ENCODE measurements at places on chromosomes 3 and 15.

- DNase-seq, result no peak
These were observed 606.7 kb upstream of the MDFIC2 start for GRCh38 chr3:70919091-70919490.

DNA sequence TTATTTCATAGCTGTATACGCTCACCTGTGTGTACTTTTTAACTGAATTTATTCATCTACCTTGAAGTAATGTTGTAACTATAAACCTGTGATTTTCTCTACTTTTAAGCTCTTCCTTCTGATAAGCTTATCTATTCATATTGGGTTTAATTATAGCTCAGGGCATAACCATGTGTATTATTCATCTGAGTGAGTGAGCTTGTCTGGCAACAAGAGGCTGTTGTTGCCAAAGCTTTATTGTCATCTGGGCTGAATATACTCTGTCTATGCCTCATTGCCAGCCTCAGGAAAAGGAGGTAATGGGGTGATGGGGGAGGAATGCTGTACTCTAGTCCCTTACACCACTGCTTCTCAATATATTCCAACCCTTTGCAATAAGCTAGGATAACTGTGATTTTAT, 292.4 kb downstream of the UBE2E2 start:
- no peak for DNase-seq

- peak; percentile 83 for DNase-seq
These were observed 578 bp downstream of the LACTB start for GRCh38 chr15:63122002-63122875.

DNA sequence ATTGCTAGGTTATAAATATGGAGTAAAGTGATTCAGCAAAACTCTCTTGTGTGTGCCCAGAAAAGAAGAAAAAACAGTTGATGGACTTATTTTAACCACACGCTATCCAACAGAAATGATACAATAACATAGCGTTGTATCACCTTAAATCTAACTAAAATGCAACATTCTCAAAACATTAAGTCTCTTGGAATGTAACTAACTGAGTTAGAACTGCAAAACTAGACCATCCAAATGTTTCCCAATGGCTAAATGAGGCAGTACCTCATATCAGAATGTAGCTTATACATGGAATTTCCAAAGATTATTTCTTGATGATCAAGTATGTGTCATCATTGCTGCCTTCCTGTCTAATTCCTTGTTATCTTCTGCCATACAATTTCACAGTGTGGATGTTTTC, 187.9 kb downstream of the CNTN3 start:
- no peak for DNase-seq

DNA sequence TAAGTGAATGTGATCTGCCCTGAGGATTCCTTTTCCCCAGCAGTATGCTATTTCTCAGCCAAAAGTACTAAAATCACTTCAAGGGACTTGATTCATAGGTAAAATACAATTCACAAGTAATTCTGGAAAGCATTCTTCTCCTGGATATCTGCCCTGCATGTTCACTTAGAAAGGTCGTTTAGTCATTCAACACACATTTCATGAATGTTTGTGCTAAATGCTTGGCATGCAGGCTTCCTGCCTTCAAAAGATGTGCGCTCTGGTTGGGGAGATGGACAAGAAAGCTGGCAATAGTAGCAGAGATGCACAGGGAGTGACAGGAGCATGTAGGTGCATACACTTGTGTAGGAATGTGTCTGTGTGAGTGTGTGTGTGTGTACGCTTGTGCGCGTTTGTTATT, 360.7 kb downstream of the PTPRG start:
- no peak for DNase-seq

- no peak for DNase-seq
These were observed 46.4 kb upstream of the CAPN7 start for GRCh38 chr3:15159501-15160136.

DNA sequence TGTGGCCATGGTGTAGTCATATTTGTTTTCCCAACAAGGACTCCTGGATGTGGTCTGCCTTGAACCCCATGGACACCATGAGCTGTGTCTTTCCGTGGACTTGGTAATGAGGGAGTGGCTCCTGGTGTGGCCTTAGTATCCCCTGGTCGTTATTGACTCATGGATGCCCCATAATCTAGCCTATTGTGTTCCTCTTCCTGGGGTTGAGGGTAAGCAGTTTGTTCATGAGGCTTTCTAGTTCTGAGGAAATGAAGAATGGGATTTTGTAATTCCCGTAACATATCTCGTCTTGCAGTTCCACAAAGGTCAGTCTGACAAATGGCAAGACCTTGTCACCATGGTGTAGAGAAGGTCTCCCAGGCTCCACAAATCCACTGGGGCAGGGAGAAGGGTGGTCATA, 22.6 kb downstream of the RAB7A start:
- DNase-seq, result no peak

- no peak for DNase-seq
These were observed 36.9 kb upstream of the LRIG1 start for GRCh38 chr3:66537735-66538134.

DNA sequence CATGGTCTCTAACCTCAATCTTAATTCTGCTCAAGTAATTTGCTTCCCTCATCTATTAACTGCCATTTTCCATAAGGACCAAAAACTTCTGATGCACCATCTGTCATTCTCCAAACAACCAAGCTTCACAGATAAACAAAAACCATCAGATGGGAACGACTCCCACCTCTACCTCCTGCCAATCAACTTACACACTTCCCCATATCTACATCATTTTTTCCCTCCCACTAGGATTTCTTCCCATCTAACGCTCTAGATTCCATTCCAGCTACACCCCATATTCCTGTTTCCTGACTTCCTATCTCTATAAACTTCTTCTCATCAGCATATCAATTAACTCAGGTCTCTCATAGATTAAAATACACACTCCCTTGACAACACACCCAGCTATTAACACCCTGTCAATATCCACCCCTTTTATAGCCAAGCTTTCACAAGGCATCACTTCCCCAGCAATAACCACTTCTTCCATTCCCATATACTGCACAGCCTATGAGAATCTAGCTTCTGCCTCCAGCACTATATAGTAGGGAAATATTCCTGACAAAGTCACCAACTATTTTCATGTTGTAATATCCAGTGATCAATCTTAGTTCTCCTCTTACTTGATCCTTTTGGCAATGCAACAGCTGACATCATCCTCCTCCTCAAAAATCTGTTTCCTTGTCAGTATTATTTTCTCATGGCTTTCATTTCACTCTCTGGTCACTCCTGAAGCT, 39.2 kb downstream of the SNX4 start:
- DNase-seq, result no peak

GRCh38 chr3:11290743-11291680, 18.8 kb downstream of the ATG7 start:
- DNase-seq, result no peak

- DNase-seq, result no peak
These were observed 20.1 kb downstream of the DUSP7 start for GRCh38 chr3:52036222-52036694.

DNA sequence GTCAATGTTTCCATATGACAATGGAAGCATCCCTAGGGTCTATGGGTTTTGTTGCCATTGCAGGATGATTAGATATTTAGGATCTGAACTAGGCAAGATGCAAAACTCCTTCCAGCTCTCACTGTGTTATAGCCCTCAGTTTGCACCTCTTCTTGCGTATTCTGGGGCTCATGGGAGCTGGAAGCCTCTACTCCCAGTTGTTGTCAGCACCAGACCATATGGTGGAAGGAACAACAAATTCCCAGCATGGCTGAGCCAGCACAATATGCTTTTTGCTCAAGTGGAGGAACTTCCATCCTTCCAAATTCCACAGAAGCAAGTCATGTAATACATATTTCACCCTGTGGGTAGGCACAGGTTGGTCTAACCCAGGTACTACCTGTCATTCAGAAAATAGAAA, 18.5 kb upstream of the CTXND1 start:
- no peak for DNase-seq

GRCh38 chr3:66276705-66277274, 56.0 kb downstream of the SLC25A26 start:
- no peak for DNase-seq

DNA sequence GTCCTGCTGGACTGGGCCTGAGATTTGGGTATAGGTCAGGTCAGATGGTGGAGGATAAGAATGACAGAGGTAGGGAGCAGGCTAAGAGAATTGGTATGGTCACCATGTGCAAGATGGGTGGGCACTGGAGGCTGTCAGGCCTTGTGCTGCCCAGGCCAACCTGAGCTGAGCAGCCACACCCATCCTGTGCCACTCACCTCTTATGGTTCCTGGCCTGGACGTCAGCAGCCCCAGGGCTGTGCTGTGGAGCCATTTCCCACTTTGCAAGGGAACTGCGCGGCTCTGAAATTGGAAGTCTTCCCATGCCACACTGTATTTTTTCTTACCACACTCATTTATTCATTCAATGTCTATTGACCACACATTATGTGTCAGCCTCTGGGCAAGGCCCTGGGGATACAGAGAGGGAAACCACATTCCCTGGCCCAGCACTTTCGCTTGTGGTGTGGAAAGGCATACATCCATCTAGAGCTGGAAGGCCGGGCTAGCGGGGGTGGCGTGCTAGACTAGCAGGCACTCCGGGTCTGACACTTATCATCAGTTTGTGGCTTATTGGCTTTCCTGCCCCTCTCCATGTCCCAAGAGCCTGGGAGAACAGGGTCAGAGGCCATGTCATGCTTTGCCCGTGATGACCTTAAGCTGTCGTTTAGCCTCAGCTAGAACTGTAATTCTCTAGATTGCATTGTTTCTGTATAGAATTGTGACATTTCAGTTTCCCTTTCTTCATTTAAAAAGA, 51.1 kb upstream of the POLG start:
- no peak for DNase-seq

- no peak for DNase-seq
These were observed 144.5 kb downstream of the FBLN2 start for GRCh38 chr3:13693441-13693840.

DNA sequence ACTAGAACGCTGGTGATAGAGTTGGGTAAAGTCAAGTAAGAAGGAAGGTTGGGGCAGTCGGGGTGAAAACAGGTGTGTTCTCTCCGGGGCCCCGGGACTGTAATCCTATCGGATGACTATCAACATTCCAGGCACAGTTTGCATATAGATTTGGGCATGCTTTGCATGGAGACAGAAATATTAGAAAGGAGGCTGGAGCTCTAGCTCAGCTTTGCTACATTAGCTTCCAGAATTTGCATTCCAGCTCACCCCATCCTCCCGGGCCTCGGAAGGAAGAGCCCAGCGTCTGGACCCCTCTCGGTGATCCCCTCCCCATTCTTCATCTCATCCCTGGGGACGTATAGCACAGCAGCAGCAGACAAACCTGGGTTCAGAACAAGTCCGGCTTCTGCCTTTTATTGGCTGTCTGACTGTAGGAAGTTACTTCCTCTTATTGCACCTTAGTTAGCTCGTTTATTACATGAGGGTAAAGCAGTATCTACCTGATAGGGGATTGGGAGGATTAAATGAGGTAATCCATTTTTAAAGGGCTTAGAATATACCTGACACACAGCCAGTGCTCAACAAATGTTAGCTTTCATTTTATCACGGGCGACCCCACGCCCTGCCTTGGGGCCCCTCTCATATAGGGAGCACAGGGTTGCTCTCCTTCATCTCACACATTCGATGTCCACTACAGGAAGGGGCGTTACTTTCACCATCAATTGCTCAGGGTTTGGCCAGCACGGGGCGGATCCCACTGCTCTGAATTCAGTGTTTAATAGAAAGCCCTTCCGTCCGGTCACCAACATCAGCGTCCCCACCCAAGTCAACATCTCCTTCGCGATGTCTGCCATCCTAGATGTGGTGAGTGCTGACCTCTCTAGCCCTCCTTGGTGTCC, 3.2 kb downstream of the HTR3E start:
- DNase-seq, result no peak

- no peak for DNase-seq
These were observed 104.1 kb downstream of the DUT start for GRCh38 chr15:48435321-48435720.

DNA sequence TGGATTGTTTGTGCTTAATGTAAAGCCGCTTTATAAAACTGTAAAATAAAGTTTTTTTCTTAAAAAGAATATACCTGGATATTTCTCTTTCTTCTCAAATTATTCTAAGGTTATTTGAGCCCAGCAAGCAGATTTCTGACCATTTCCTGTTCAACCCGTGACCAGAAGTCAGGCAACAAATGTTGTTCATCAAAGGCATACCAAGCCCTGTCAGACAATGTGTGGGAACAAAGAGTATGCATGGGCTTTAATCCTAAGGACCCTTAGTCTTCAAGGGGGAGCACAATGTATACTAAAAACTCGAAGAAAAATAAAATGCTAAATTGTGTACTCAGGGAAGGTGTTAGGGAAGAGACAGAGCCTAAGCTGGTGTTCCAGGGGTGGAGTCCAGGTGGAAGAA, 26.6 kb upstream of the PAQR5 start:
- DNase-seq, result no peak

GRCh38 chr3:76554707-76555106, 485.2 kb upstream of the ROBO2 start:
- no peak for DNase-seq

- DNase-seq, result peak; percentile 2
These were observed 46.6 kb upstream of the MRPL3 start for GRCh38 chr3:131549340-131549739.

GRCh38 chr3:112498914-112499711, at the start of gene BTLA:
BTLA (minus strand) TSS chr3:112499472; CDS start chr3:112499358, 114 bp downstream.
- DNase-seq, result no peak
